ENCODE measurements at places on chromosomes 6 and 20.

GRCh38 chr6:75396005-75396800 is 97.4 kb downstream of the FILIP1 start:
- no peak for DNase-seq

GRCh38 chr20:14561741-14562221 is 224.4 kb upstream of the FLRT3 start:
- DNase-seq = no peak

- no peak for DNase-seq
These were observed 47.8 kb downstream of the CEP43 start for GRCh38 chr6:167046861-167047495.

DNA sequence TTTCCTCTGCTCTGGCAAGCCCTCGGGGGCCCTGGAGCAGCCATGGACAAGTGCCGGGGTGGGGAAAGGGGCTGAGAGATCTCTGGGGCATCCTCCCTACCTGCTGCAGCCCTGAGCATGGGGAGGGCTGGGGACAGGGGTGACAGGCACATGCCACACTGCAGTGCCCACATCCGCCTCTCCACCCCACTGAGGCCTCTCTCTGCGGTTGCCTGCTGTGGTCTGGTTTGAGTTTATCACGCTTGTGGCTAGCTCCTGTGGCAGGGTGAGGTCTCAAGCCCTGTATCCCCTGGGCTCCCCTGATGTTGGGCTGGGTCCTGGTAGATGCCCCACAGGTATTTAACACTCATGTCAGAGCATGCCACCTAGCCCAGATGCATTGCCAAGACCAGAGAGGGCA is 52.9 kb upstream of the MLN start:
- DNase-seq = peak; percentile 37

DNA sequence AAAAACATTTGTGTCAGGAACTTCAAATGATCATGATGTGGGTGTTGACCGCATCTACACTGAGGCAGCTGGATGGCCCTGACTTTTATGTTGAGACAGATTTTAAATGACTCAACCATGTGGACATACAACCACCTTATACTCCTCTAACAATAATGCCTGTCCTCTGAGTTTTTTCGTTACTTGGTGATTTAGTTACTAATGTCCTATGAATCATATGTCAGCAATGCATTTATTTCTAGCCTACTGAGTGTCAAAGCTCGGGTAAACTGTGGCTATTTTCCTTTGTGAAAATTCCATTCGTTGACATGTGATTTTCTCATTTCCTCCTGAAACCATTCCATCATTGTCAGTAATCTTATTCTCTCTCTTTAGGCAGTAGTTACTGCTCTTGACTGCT is 38.9 kb upstream of the NKX2-4 start:
- DNase-seq = no peak

DNA sequence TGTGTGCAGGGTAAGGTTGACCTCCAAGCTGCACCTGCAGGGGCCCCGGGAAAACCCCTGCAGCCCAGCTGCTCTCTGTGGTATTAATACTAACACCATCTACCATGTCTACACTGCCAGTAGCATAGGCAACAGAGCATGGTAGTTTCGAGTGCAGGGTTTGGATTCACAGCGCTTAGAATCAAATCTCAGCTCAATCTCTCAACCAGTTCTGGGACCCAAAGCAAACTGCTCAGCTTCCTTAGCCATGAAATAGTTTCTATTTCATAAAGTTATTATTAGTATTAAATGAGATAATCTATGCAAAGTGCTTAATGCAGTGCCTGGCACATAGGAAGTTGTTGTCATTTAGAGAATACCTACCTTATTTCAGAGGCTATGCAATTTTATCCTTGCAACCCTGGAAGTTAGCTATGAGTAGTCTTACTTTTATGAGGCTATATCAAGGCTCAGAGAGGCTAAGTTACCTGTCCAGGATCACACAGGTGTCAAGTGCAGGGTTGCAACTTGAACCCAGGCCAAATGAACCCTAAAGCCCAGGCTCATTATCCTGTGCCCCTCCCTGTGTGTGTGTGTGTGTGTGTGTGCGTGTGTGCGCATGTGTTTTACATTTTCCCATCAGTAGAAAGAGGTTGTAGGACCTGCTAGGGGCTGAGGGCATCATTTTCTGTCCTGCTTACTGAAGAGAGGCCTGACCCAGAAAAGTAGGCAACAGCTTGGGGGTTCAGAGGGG is 27.6 kb upstream of the MRPS18A start:
- DNase-seq = no peak

- DNase-seq = no peak
These were observed 8.5 kb downstream of the TRAM2 start for GRCh38 chr6:52568320-52568719.

GRCh38 chr20:17189976-17190695 is 36.7 kb upstream of the PCSK2 start:
- no peak for DNase-seq

DNA sequence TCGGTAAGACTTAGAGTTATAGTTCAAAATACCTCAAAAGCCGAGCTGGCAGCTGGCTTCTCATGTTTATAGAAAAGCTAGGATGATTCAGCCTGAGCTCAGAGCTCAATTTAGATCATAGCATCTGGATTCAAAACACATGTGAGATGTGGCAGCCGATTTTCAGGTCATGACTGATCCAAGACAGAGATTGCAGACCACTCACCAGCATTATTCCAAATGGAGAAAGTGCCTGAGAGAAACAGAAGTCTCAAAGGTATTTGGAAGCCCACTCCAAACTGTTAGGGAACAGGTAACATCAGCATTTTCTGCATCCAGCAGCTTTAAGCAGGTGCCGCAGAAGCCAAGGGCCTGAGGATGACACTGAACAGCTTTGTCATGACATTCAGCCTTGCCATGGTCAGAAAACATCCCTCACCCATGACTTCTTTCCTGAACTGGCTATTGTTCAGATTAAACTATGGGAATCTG is 102.2 kb downstream of the BACH2 start:
- DNase-seq = no peak

- DNase-seq = no peak
These were observed 130.3 kb downstream of the FIG4 start for GRCh38 chr6:109821428-109821827.

- no peak for DNase-seq
These were observed 34.5 kb downstream of the ANKRD6 start for GRCh38 chr6:89467437-89467836.

- no peak for DNase-seq
These were observed 86.4 kb upstream of the FRMD1 start for GRCh38 chr6:168165373-168165772.

GRCh38 chr6:111605100-111605751 is 452 bp downstream of the TRAF3IP2 start:
- no peak for DNase-seq

GRCh38 chr20:49629606-49630005 is 61.7 kb upstream of the PTGIS start:
- DNase-seq = no peak

GRCh38 chr20:47487175-47487917 is 14.3 kb upstream of the NCOA3 start:
- no peak for DNase-seq

GRCh38 chr20:48791014-48791413 is 36.8 kb downstream of the PREX1 start:
- DNase-seq = no peak

- DNase-seq = no peak
These were observed 28.5 kb downstream of the TRERF1 start for GRCh38 chr6:42423244-42423643.

DNA sequence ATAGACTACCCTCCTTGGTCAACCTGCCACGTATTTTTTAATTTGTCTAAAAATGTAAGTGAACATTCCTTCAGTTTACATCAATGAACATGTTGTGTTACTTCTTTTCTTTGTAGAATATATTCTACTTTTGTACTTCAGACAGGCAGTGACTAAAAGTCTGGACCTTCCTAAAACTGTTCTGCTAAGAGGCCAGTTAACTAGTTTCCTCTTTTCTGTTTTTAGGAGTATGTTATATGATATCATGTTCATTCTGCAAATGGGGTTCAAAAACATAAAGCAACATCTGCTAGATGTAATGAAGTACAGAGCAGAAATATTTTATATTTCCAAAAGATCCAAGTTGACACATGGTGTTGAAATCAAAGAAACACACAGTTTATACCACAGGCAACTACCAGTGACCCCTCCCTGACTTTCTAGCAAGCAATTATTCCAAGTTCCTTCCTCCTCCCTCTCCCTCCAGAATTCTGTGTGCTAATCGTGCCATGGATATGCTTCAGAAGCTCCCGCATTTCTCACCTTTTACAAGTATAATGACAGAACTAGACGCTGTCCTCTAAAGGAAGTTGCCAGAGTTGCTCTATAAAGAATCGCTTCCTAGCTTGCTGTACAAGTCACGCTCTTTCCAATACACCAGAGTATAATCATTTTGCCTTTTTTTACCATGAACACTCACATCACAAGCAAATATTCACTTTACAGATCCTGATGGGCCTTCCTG is 64.7 kb downstream of the ARHGAP18 start:
- DNase-seq = no peak

DNA sequence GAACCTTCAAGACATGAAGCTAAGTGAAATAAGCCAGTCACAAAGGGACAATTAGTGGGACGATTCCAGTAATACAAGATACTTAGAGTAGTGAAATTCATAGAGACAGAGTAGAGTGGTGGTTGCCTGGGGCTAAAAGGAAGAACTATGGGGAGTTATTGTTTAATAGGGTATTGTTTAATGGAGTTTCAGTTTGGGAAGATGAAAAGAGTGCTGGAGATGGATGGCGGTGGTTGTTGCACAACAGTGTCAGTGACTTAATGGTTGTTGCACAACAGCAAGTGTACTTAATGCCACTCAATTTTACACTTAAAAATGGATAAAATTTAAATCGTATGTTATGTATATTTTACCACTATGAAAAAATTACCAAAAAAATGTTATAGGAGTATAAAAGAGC is 209.7 kb upstream of the TENT5A start:
- no peak for DNase-seq

- no peak for DNase-seq
These were observed 55.6 kb downstream of the PRR18 start for GRCh38 chr6:166252601-166253000.

- peak; percentile 30 for DNase-seq
These were observed 621 bp downstream of the NOL7 start for GRCh38 chr6:13615792-13616120.

DNA sequence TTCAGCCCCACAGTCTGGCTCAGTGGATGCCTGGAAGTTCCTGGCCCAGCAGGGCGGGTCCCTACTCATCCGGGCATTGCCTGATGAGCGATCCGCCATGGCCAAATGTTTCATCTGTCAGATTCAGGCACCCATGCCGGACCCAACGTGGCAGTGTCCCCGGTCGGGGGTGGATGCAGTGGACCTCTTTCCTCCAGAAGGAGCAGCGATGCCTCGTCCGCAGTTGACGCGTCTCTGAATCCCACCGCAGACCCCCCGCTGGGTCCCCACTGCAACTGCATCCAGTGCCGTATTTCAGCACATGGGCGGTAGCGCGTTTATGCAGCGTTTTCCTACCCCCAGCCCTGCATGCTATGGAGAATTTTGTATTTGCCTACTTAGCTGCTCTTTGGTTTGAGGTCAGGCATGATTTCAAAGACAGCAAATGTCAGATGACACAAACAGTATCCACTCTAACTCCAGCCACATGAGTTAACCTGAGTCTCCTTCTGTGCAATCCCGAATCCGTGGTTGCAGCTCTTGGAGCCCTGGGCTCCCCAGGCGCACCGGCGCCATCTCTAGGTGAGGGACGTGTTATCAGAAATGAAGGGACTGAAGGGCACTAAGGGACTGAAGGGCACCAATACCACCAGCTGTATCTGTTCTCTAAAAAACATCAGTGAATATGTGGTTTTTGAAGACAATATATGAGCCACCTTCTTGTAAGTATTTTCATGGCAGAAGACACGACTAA is 72.6 kb upstream of the THBS2 start:
- no peak for DNase-seq

- DNase-seq = no peak
These were observed 286.3 kb downstream of the CDH26 start for GRCh38 chr20:60244373-60245146.

DNA sequence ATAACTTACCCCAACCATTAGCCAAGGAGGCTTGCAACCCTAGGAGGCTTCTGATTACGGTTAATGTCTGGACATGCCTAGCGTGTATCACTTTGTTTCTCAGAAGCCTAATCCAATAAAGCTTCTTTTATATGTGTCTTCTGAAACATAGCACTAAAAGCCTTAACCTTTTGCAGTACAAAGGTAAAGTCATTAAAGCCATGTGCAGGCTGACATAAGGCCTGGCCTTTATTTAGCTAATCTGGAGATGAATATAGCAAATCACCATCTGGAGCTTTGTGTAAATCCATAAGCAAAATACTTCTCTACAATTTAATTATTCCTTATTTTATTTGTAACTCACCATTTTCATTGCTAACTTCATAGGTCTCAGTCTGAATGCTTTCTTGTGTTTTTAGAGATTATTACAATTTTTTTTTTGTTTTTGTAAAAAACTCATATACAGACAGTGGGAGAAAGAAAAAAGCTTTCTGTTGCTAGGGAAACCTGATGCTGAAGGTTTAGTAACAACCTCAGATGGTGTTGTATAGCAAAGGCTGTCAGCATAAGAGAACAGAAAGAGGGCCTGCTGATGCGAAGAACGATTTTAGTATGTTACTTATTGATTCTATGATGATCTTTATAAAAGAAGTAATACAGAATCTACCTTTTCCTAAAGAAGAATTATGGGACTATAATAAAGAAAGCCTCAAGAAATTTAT is at the start of gene EYS:
Gene EYS (minus strand): TSS at position 101 of the 701 bp plus-strand sequence. CDS start 211,816 bp downstream, outside the sequence.
- DNase-seq = no peak

GRCh38 chr6:139917951-139918630 is 543.6 kb upstream of the CITED2 start:
- no peak for DNase-seq

GRCh38 chr6:16840291-16840690 is 79.0 kb upstream of the ATXN1 start:
- no peak for DNase-seq

DNA sequence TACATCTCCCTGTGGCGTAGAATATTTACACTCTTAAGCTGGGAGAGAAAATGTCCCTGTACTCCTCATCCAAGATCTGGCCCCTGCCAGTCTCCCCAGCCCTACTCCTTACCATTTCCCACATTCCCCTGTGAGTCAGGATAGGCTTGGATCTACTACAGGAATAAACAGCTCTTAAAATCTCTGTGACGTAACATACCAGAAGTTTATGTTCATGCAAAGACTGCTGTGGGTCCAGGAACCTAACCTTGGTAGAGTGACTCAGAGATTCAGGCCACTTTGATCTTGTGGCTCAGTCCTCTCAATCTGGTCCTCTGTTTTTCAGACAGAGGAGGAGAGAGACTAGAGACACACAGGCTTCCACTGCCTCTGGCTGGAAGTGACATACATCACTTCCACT is 38.5 kb upstream of the GPR6 start:
- no peak for DNase-seq

Data from stimulated activated CD4-positive, alpha-beta T cell treated with anti-CD3 and anti-CD28 coated beads, Interleukin-15, amount 100 ng/mL, for 1 hour (primary cell).